Stimulated activated CD8-positive, alpha-beta memory T cell treated with anti-CD3 and anti-CD28 coated beads, Interleukin-2, amount 100 ng/mL, for 1 hour (primary cell): ENCODE measurements at places on chromosomes 6 and 20.

- no peak for DNase-seq
These were observed 49.3 kb downstream of the RIN2 start for GRCh38 chr20:19807191-19807945.

DNA sequence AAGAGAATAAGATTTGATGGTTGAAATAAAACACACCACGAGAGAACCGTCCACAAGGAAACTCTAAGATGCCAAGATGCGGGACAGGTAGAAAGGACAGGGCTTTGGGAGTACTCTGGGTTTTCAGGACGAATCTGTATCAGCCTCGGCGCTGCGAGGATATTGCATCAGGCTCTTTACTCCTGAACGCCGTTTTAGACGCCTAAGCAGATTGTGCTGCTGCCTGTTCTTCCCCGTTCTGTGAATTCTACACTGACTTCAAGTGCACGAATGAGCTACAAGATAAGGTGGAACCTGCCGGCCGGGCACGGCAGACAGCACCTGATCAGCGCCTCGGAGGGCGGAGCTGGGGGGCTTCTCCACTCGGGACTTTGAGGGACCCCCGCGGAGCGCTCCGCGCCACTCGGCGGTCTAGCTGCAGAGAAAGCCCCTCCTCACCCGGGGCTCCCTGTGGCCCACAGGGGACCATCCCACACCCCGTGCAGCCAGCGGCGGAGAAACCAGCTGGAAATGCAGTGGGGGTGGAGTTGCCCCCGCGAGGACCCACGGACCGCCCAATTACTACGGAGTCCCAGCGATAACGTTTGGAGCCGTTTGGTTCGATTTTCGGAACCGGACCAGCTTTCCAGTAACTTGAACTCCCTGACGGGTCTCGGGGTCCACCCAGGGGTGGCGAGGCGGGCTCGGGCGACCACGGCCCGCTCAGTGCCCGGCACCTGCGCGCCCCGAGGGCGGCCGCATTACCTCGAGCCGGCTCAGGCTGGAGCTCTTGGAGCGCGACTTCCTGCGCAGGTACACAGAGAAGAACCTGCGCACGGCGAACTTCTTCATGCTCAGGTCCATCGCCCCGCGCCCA lies 646 bp downstream of the RPS6KA2 start:
- no peak for DNase-seq

DNA sequence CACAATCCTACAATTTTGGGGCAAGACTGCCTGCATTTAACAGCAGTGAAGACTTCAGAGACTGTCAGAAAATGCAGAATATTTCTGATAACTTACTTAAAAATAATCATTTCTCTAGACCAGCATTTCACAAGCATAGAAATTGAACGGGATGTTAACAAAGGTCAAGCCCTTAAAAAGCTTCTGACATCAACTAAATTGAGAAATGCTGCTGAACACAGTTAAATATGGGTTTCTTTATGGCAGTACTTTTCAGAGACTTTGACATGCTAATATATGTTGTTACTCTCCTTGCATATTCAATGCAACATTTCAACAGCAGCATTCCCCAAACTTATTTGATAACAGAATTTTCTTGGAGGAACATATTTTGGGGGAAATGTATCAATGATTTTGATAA lies 84.5 kb downstream of the KIF13A start:
- no peak for DNase-seq

DNA sequence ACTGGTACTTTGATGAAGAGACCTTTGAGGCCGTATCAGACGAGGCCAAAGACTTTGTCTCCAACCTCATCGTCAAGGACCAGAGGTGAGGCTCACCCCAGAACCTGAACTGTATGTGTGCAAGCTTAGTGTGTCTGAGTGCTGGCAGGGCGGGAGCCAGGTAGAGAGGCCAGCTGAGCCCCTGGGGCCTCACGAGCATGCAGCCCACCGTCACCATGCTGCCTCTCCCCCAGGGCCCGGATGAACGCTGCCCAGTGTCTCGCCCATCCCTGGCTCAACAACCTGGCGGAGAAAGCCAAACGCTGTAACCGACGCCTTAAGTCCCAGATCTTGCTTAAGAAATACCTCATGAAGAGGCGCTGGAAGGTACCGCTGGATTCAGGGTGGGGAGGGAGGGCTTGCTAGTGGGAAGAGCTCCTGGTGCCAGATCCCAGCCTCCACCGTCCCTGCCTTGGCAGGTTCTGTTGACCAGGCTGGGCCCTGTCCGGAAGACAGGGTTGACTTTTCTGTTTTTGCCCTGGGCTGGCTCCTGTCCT lies 12.7 kb downstream of the MYLK2 start:
- no peak for DNase-seq

DNA sequence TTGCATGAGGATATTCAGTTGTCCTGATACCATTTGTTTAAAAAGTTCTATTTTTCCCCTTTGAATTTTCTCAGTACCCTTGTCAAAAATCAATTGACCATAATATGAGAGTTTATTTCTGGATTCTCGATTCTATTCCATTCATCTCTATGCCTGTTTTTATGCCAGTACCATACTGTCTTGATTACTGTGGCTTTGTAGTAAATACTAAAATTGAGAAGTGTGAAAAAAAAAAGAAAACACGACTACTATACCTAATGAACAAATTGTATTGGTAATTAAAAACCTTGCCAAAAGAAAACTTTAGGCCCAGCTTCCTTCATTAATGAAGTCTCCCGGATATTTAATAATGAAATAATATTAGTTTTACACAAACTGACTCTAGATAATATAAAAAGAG lies 185.7 kb downstream of the TBC1D7 start:
- DNase-seq, result no peak

GRCh38 chr6:164291224-164291623 lies 876.7 kb downstream of the QKI start:
- no peak for DNase-seq

DNA sequence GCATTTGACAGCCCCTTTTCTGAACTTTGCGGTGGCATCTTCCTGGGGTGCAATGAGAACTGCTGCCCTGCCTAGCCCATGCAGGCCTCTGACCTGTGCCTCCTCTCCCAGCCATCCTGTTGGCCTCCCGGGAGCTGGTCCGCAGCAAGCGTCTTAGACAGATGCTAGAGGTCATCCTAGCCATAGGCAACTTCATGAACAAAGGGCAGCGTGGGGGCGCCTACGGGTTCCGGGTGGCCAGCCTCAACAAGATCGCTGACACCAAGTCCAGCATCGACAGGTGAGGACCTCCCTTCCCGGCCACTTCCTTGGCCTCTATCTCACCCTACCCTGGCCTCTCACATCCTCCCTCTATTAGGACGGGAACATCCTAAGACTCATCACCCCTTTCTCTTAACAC lies 37.6 kb downstream of the MOCS1 start:
- no peak for DNase-seq

- no peak for DNase-seq
These were observed 6.1 kb downstream of the KLHL31 start for GRCh38 chr6:53659458-53659857.

DNA sequence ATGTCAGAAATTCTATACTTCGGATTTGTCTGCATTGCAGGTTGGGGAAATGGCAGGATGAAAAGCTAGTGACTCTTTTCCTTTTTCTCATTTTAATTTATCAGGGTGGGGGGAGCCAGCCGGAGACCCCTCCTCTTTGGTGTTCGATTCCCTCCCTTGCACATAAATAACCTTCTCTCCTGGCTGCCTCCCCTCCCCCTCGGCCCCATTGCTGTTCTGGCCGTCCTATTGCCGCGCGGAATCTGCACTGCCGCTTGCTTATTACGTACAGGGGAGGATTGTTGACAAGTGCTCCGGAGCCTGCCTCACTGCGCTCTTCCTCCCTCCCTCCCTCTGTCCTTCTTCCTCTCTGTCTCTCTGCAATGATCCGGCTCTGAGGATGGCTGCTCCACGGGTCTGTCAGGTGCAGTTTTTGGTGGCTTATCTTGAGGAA lies 154.7 kb downstream of the JARID2 start:
- DNase-seq, result no peak

- no peak for DNase-seq
These were observed 77.1 kb downstream of the FBXO5 start for GRCh38 chr6:152905551-152906299.

DNA sequence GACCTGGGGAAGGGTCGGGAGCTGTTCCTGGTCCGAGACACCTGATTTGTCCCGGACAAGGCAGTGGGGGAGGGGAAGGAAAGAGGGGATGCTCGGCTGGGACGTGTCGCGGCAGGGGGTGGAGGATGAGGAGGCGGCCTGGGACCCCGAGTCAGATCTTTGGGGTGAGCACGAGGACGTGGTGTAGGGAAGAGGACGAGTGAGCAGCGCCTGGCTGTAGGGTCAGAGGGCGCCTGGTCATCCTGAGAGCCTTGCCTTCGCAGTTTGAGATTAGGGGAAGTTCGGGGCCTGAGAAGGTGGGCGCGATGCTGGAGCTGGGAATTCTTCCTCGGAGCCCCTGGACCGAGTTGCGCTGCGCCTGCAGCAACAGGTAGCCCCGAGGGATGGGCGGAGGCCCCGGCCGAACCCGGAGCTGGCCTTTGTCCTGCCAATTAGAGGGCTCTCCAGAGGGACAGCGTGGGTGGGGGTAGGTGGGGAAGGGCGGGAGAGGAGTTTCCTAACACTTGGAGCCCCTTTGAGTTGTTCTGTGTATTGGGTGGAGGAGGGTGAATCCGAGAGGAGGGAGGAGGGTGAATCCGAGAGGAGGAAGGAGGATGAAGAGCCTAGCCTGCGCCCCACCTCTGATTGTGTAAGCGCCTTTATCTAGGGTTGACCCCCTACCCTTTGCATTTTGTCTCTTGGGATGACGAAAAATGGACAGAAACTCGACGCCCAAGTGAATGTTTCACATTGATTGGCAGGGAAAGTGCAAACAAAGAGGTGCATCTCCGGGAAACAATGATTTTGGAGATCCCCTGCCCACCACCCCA lies 72.0 kb downstream of the SOX4 start:
- DNase-seq, result no peak

- no peak for DNase-seq
These were observed 194.0 kb downstream of the GMPR start for GRCh38 chr6:16432075-16433032.

GRCh38 chr6:13794184-13794583 lies 20.2 kb downstream of the MCUR1 start:
- no peak for DNase-seq

- DNase-seq, result no peak
These were observed 105.4 kb upstream of the AKIRIN2 start for GRCh38 chr6:87807475-87807874.

- DNase-seq, result no peak
These were observed 1.6 kb upstream of the DBNDD2 start for GRCh38 chr20:45406260-45407066.

DNA sequence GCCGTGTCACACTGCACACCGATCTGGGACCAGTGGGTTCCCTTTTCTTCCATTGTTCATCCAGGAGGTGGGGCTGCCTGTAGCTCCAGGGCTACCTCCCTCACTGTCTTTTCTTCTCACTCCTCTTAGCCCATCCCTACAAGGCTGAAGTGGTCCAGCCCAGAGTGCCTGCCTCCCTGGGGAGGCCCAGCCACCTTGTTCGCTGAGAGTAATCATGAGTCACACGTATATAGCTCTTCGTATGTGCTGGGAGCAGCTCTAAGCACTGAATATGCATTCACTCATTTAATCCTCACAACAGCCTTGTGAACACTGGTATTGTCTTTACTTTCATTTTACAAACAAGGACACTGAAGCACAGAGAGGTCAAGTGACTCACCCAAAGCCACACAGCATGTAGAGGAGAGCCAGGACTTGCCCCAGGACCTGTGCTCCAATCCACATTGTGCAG lies 14.7 kb upstream of the CCDC167 start:
- DNase-seq, result no peak

GRCh38 chr20:37934634-37935375 lies 31.9 kb downstream of the VSTM2L start:
- no peak for DNase-seq

- no peak for DNase-seq
These were observed 525.0 kb downstream of the GRIK2 start for GRCh38 chr6:101918471-101918870.

DNA sequence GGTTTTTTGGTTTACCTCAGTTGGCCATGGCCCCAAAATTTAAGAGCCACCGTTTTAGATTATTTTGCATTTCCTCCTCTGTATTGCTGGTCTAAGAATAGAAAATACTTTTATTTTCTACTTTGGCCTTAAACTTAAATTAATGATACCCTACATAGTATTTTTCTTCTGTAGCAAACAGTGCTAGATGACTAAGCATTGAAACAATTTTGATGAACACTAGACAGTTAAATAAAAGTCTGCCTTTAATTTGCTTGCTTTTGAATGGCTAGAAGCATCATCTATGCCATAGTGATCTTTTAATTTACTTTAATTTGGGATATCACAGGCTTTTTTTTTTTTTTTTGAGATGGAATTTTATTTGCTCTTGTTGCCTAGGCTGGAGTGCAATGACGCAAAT lies 106.4 kb downstream of the CD109 start:
- no peak for DNase-seq

- no peak for DNase-seq
These were observed 6.8 kb downstream of the MKKS start for GRCh38 chr20:10427060-10427692.

- no peak for DNase-seq
These were observed 31.0 kb downstream of the THEMIS start for GRCh38 chr6:127869772-127870404.

- DNase-seq, result no peak
These were observed 16.0 kb downstream of the FOXP4 start for GRCh38 chr6:41561931-41562911.

DNA sequence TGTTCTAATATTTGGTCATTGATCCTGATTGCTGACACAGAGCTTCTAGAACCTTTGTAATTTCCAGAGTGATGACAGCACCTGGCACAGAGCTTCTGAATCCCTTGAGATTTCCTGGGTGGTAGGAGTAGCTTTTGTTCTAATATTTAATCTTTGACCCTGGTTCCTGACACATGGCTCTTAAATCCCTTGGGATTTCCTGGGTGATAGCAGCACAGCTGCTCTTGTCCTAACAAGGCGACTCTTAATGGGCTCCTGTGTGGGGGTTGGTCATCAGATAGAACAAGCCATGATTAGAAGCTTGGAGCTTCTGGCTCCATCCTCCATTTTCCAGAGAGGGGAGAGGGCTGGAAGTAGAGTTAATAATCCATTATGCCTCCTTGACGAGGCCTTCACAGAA lies 18.4 kb downstream of the GMPR start:
- no peak for DNase-seq

DNA sequence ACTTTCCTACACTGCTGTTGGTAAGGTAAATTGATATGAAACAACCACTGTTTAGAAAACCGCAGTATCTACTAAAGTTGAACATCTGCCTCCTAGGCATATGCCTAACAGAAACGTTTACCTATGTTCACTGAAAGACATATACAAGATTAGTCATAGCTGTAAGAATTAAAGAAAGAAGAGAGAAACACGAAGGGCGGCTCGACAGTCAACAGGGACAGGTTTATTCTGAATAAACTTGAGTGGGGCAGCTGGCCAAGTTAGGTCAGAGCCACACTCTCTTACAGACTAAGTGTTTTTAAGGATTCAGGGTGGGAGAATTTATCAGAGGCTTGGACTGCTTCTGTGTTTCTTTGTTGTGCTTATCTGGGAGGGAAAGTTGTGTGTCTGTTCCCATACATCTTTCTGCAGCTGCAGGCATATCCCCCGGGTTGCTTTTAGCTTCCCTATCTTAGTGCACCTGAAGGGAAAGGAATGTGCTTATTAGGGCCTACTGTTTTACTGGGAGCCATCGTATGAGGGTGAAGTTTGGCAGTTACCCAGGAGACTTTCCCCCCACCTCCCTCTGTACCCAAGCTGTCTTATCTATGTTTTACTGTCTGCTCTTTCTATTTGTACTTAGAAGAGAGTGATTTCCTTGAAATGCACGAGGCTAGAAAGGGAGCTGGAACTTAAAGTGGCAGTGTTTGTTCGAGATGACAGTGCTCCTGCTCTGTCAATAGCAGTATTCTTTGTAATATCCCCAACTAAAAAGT lies 20.4 kb downstream of the PROCR start:
- DNase-seq, result no peak
